Fibroblast of gingiva (primary cell): ENCODE measurements at places on chromosomes 2 and 18.

DNA sequence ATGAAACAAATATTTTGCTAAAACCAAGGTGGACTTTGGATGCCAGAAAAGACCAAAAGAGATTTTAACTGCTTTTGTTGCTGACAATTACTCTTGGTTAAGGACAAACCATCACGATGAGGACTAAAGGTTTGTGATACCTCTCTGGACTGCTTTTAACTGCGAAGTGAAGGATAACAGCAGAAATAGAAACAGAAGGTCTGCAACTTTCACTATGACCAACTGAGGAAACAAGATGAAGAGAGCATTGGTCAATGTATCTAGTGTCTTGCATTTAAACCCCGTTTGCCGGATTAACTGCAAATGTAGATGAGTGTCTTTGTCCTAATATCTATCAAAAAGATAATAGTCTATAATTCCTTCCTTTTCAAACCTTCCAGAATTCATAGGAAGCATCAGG is 541.7 kb downstream of the ERBB4 start:
- DNase-seq = no peak

DNA sequence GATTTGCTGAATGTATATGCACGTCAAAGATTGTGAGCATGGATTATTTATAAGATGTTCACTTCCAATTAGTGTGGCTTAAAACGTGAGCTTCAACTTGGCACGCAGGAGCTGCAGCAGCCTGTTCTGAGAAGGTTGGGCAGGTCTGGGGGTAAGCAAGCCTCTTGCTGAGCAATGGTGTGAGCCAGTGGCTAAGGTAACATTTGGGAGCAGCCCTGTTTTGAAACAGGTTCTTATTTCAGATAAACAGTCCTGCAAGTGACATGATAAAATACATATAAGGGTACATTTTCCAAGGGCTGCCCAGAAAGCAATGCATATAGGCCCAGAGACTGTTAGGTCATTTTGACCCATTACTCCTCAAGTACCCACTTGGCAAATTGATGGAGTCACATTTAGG is 415.3 kb downstream of the ZNF521 start:
- no peak for DNase-seq

DNA sequence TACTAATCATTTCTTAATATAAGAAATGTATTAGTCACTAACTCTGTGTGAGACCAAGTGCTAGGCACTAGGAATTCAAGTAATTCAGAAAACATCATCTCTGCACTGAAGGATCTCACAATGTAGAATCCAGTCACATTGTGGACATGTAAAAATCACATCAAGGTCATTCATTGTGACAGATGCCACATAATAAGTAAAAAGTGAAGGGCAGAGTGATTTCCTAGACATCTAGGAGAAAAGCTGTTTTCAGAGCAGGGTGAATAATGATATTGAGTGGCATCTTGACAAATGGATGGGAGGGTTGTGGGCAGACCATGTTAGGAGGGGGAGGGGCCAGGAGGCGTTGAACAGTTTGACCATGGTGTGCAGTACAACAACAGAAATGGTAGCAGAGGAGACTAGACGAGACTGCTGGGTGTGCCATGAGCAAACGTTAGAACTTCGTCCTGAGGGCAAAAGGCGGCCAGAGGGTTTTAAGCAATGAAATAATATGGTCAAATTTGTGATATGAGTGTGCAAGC is 93.8 kb downstream of the DTNA start:
- no peak for DNase-seq

DNA sequence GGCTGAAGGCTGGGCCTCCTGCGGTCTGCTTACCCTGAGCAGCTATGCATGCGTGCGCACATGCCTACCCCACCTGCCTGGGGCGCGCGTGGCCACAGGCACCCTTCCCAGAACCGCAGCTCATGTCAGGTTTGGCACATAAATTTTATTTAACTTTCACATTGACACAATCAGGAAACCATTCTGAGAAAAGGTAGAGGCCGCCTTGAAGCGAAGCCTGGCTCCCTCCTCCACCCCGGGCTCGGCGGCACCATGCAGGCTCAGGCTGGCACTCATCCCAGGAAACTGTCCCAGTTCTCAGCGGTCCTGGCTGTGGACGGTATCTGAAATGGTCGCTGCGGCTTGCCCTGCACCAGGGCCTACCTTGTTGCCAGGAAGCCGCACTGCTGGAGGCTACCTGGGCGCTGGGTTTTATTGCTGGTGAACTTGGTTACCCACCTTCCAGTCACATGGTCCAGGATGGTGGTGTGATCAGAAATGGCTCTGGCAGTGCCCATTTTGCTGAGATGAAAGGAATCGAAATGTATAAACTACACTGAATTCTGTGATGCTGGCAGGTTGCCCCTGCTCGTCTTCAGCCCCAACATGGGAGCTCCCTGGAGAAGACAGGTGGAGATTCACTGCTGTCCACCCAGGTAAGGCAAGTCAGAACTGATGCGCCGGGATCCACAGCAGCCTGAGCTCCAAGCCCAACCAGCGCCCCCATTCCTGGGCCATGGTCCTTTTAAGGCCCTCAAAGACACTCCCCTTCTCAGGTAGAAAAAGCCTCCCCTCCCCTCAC is 25.5 kb downstream of the CHST10 start:
- DNase-seq = no peak
